ENCODE measurements at places on chromosomes 3 and 15.

GRCh38 chr3:128317698-128318231 is 148.9 kb downstream of the DNAJB8 start:
- DNase-seq: peak; percentile 80

DNA sequence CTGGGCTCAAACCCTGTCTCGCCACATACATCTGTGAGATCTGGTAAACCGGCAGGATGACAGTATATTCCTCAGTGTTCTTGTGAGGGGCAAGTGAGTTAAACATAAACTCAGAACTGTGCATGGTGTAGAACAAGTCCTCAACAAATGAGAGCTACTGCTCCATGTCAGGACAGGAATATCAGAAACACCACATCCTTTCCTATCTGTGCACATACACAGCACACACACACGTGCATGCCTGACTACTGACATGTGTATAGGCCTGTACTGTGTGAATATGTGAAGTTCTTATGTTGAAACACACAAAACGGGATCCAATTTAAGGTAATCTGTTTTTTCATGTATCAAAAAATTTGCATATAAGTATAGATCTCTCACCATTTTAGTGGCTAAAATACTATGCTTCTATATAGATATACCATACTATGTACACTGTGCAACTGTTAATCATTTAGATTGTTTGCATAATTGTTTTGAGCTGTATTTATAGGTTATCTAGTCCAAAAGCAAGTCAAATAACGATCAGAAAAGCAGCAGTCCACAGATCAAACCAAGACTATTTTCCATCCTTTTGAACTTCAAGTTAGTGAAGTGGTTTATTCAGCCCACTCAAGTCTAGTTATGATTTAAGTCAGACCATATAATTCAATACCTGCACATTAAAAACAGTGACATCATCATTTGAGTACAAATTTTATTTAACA is 44.8 kb downstream of the CCR4 start:
- DNase-seq: no peak

DNA sequence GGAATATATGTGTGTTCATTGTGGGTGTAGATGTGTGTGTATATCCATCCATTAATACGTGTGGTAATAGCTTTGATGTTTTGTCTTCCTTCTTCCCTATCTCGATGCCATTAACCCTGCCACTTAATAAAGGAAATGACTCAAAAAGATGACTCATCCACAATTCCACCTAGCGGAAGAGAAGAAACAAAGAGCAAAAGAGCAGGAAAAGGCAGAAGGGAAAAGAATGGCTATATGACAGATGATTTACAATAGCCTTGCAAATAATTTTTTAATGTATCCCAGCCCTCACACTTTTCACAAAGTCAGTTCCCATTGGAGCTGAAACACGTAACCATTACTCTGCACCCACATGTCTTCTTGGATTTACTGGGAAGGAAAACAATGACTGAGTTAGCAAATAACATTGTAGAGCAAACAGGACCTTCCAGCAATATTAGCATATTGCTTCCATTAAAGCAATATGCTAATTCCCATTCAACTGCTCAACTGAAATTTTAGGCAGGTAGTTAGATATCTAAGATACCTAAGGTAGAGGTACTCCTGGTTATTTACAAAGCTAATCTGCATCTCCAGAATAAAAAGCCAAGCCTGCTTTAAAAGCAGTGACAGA is 197.2 kb downstream of the KCNAB1 start:
- no peak for DNase-seq

GRCh38 chr3:192992361-192992760 is 74.7 kb upstream of the MB21D2 start:
- no peak for DNase-seq

DNA sequence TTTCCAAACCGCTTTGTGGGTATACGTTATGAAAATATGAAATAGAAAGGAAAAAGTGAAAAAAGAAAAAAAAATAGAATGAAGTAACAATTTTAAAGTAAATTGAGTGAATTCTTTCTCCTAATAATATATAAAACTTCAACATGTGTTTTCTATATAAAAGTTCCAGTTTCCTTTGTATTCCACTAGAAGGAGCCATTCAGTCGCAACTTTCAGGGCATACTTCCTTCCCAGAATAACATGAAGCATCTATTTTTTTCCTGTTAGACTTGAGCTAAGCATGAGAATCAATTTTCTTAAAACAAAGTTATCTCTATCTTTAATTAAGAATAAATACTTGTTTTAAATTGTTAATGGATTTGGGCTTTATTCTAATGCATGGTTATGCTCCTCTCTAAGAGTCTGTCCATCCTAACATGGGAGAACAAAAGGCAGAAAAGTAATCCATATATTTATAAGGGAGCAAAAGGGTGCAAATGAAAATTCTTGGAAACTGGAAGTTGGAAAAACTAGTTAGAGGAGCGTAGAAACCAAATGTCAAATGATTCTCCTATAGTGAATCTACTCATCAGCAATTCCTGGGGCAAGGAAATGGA is 16.0 kb upstream of the VGLL3 start:
- DNase-seq: no peak

DNA sequence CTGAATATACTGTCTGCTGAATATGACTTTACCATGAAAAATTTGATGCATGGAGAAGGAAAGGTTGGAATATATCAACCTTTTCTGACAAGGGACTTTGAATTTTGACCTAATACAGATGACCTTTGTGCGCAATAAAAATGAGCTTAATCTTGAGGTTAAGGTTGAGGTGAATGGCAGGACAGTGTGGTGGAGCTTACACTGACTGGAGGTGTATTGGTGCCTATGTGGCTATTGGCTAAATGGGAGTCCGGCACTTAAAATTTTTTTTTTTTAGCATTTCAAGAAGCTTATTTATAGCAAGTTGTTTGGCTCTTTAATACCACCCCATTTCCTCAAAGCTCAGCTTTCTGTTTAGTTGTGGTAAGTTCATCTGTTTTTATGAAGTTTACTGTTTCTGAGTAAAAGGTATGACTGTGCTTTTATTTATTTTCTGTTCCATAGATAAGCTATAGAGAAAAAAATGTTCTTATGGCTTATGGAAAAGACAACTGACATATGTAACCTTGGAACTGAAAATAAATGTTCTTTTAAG is 15.2 kb downstream of the CDIN1 start:
- DNase-seq: no peak

DNA sequence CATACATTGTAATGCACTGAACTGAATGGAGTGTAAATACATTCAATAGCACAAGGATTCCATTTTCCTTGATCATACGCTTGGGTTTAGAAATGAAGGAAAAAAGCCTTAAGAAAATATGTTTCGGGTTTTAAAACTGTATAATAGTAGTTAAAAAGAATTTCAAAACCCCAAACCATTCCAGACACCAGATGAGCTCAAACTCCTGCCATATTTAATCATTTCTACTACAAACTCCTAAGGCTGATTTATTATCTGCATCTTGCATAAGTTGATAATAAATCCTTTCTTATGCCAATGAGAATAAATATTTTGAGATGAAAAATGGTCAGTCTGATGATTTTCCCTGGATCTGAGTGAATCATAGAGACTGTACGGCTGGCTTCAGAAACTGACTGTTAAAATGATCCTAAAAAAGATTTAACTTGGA is 51.0 kb downstream of the NR1D2 start:
- DNase-seq: no peak

GRCh38 chr15:92971081-92971480 is 71.0 kb downstream of the CHD2 start:
- no peak for DNase-seq

DNA sequence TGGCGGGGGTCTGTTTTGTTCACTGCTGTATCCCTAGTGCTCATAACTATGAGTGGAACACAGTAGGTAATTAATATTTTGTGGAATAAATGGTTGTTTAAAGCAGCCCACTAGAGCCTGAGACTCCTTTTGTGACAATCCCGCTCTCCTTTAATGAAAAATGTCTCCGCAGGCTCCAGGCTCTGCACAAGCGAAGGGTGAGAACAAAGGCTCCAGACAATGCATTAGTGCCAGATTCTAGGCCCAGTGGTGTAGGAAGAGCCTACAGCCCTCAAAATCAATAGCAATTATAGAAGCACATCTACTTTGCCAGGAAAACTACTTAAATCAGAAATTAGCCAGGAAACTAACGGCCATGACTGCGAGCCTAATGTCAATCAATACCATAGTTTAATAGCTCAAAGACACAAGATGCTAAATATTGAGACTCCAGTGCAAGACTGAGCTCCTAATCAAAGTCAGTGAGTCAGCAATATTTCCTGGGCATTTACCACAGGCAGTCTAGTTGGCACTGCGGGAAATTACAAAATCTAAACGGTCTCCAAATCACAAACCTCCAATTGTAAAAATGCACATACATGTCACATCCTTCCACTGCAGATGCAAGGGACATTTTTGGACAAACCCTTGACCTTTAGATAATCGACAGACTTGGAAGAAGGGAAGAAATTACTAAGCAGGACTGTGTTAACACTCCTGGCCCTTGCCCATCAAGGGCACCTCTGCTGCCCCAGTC is 2.3 kb downstream of the ANXA2 start:
- no peak for DNase-seq

- DNase-seq: no peak
Observed at GRCh38 chr3:66253790-66254620, 33.2 kb downstream of the SLC25A26 start.

GRCh38 chr3:165817160-165817709 is 20.0 kb downstream of the BCHE start:
- DNase-seq: no peak

GRCh38 chr3:66261355-66261754 is 40.6 kb downstream of the SLC25A26 start:
- no peak for DNase-seq

- no peak for DNase-seq
Observed at GRCh38 chr15:89755701-89756100, 4.7 kb upstream of the MESP1 start.

- no peak for DNase-seq
Observed at GRCh38 chr15:44087578-44088465, 107.2 kb downstream of the FRMD5 start.

DNA sequence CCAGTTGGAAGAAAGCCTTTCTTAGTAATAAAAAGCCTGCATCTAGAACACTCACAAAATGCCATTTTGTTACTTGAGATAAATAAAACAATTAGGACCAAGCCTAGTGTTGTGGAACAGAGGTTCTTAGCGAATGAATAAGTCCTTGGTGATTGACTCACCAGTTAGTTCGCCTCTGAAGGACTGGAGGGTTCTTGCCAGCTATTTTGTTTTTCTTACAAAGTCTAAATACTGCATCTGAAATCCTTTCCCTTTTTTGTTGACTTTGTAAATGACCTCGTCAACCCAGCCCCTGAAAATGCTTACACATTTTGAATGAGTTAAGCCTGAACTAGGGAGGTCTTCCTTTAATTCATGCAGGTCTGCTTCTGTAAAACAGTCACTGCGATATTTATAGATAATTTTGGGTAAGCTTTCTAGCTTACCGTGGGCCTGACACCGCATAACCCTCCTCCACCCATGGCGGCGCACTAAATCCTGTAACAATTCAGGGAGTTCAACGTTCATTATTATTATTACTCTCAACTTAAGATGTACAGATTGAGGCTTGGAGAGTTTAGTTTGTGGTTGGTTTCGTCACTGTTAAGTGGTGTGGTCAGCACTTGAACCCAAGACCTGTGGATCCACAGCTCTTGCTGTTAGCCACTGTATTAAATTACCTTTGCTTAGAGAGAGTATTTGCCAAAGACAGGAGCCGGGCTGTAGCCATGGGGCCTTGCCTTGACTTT is 45.0 kb upstream of the SACM1L start:
- no peak for DNase-seq

GRCh38 chr3:62625268-62625667 is 249.9 kb downstream of the CADPS start:
- DNase-seq: no peak

GRCh38 chr3:126039870-126040269 is 44.1 kb downstream of the SLC41A3 start:
- DNase-seq: no peak

DNA sequence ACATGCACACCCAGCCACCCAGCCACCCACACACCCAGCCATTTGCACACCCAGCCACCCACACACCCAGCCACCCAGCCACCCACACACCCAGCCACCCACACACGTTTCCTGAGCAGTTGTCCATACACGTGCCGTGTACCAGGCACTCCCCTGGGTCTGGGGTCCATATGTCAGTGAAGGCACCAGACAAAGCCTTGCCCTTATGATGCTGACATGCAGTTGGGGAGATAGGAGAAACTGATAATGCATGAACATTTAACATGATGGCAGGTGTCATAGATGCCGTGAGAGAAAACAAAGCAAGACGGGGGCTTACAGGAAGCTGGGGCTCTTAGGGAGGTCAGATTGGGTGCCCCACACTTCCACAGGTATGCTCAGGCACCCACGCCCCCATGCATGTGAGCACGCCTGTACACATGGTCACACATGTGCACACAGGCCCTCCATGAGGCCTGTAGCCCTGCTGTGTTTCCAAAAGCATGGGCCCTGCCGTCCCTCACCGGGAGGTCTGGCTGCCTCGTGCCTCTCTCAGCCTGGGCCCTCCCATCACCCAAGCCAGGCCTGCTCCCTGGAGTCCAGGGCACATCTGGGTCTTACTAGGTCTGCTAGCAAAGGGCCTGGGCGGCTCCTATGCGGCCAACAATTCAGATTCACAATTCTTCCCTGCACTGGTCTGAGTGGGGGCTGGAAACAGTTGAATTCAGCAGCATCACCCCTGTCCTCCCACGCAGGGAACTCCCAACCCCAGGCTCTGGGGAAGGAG is 3.6 kb upstream of the DNAJB8 start:
- DNase-seq: no peak

- DNase-seq: no peak
Observed at GRCh38 chr3:190532731-190533203, 18.9 kb downstream of the IL1RAP start.

DNA sequence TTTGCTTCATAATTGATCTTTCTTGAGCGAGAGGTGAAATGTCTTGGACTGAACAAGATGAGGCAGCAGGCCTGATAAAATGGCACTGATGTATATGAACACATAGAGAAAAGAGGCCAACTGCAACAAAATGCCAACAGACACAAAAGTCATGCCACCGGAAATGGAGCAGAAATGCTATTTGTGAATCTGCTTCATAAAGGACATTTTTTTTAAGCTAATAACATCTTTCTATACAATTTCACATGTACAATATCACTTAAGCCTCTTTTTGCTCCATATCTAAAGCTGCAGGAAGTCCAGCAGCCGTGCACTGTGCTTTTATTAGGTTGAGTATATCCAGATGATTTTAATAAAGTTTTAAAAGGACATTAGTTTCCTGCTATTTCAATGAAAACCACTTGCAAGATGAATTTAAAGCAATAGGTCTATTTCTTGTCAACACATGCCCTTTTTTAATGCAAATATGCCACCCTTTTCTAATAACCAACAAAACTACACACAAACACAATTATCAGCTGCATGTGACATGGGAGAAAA is 169.2 kb upstream of the ADAMTS9 start:
- no peak for DNase-seq

DNA sequence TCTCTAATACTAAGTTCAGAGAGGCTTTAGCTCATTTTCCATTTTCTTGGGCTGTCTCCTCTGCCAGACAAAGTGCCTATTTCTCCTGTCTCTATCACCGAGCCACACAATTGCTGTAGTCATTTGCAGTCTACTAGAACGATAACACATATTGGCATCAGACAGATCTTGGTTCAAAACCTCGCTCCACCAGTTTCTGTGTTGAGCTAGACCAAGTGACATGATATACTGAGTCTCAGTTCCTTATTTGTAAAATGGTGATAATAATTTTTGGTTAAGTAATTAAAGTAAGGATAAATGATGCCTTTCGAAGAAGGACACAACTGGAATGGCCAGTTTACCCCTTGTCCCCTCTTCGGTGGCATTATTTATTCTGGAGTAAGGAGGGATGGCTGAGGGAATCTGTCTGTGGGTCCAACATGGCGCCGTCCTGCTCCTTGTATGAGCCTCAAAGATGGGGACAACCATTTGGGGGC is 398 bp upstream of the RAB7A start:
- DNase-seq: no peak
